ENCODE measurements at places on chromosomes 16 and 17. TPM values are rescaled to one million over a fixed set of nuclear protein-coding genes. Genes with fewer than 3 reads are reported as not detected.

DNA sequence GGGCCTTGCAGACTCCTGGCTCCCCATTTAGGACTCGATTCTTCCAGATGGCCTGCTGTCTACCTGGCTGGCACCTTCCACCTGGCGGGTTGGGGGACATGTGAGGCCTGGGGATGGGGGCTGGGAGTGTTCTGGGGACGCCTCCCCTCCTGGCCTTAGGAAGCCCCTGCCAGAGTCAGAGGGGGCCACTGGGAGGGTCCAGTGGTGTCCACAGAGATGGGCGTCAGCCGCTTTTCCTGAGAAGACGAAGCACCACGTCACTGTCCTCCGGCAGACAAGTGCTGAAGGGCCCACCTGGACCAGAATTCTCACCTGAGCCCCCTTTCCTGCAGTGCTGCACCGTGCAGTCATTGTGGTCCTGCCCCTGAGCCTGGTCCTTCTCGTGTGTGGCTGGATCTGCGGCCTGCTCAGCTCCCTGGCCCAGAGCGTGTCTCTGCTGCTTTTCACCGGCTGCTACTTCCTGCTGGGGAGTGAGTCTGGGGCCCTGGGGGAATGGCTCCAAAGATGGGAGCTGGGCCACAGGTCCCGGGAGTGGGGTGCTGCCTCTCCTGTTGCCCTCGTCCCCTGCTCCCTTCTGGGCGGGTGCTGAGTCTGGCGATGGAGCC is 2.9 kb downstream of the TMEM235 start:
- no peak overlapping the region for H3K27ac ChIP-seq
- no peak overlapping the region for H3K4me3 ChIP-seq
- DNase-seq, result no peak

DNA sequence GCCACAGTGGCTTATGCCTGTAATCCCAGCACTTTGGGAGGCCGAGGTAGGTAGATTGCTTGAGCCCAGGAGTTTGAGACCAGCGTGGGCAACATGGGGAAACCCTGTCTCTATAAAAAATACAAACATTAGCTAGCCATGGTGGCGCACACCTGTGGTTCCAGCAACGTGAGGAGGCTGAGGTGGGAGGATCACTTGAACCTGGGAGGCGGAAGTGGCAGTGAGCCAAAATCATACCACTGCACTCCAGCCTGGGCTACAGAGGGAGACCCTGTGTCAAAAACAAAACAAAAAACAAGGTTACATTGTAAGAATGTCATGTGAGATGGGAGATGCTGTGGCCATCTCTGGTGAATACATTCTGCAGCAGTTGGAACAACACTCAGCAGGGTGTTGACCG is 13.5 kb downstream of the DUSP14 start:
- no peak overlapping the region for H3K4me3 ChIP-seq
- no peaks in the 10 kb centered on the region for H3K27me3 ChIP-seq
- H3K36me3 ChIP-seq, result peaks cover 8% of the 10 kb centered on the region
- H3K4me1 ChIP-seq, result no peaks in the 10 kb centered on the region
- no peak for DNase-seq
- no peak overlapping the region for H3K27ac ChIP-seq

- H3K4me3 ChIP-seq, result no peak overlapping the region
- H3K4me1 ChIP-seq, result peaks cover 14% of the 10 kb centered on the region
- H3K27me3 ChIP-seq, result no peaks in the 10 kb centered on the region
- peak overlapping the region; percentile 46 for H3K27ac ChIP-seq
- H3K36me3 ChIP-seq, result no peaks in the 10 kb centered on the region
- no peak for DNase-seq
These were observed 47.0 kb downstream of the MYO18A start for GRCh38 chr17:29133121-29133713.

GRCh38 chr16:30030841-30031413 is at the start of gene TLCD3B:
Gene TLCD3B (minus strand): TSS chr16:30031271. CDS start chr16:30030527, 744 bp downstream.
- no peak for DNase-seq
- H3K4me1 ChIP-seq, result peaks cover 8% of the 10 kb centered on the region
- no peaks in the 10 kb centered on the region for H3K36me3 ChIP-seq
- H3K4me3 ChIP-seq, result no peak within 1 kb of the TSS
- H3K27me3 ChIP-seq, result peaks cover 94% of the 10 kb centered on the region
- H3K27ac ChIP-seq, result no peak within 1 kb of the TSS

GRCh38 chr16:24098896-24099295 is 157.2 kb upstream of the CACNG3 start:
- H3K4me1 ChIP-seq, result no peaks in the 10 kb centered on the region
- no peak overlapping the region for H3K27ac ChIP-seq
- DNase-seq, result no peak
- H3K36me3 ChIP-seq, result no peaks in the 10 kb centered on the region

DNA sequence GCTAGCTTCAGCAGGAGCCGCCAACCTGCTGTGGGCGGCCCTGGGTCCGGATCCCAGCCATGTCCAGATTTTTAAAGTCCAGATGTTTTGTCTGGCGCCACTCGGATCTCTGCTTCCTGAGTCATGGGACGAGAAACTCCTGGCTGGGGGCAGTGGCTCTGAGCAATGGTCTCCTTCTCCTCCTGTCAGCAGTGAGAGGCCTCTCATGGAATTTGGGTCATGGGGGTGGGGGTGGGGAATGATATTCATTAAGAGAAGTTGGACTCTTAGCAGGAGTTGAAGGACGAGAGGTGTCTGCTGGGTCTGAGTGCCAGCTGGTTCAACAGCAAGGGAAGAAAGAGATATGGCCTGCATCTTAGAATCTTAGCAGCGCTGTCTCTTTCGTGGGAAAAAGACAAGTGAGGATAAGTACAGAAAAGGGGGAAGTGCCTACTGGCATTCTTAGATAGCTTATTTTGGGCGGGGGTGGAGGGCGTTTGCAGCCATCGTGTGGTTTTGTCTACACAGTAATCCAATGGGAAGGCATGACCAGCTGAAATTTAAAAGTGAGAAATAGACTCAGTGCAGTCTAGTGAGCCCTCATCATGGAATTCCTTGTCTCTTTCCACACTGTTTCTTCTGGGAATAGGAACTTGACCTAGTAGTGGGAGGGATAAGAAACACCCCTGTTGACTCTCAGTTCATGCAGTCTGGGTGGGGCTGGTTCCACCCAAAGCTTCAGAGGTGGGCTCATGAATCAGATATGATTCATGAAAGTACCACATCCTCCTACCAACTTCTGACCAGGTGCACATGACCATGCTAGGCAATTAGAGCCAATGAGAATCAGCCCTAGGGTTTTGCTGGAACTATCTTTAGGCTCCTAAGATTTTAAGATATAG is 80.5 kb downstream of the MYH13 start:
- no peak overlapping the region for H3K4me3 ChIP-seq
- H3K4me1 ChIP-seq, result no peaks in the 10 kb centered on the region
- H3K27ac ChIP-seq, result no peak overlapping the region
- DNase-seq, result no peak
- no peaks in the 10 kb centered on the region for H3K36me3 ChIP-seq

Gene UTS2R
- 0.20 TPM for total RNA-seq

Gene HAS3
- 0.42 TPM for total RNA-seq

Gene SF3B3
- total RNA-seq, result 108 TPM

Gene GDPD3
- total RNA-seq, result 4.1 TPM

Gene CLEC10A
- total RNA-seq, result 9.0 TPM

Data from tibial nerve (tissue), 4 donors.